SIG-M5 (cell line): ENCODE measurements at places on chromosomes 7 and 10.
A peak's percentile ranks its signal among the peaks of the same experiment; 100 is the strongest.

- DNase-seq = no peak
These were observed 93.5 kb upstream of the MPP7 start for GRCh38 chr10:28396331-28396730.

DNA sequence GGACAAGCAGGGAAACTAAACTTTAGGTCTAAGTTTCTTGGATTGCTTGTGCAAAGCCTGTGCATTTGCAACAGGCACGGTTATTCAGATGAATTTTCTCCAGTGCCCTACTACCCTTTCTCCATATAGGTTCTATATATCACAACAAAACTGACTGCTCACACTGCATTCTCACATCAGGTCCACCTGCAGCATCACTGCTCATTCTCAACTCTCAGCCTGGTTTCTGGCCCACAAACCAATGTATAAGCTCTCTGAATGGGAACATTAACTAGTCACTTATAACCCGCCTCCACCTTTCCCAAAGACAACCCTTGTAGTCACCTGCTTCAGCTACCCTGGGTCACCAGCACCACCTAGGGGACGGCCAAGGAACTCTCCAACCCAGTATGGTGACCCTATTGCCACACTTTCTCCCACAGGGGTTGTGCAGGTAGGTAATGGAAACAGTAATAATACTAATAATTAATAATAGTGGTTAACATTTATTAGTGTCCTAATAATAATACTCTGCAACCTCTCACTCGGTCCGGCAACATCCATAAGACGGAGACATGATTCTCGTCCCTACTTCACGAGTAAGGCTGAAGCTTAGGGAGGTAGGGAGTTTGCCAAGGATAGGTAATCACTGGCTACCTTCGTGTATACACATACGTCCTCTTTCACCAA is 97.3 kb downstream of the CLEC2L start:
- DNase-seq = no peak

- no peak for DNase-seq
These were observed 27.6 kb downstream of the SLC35G1 start for GRCh38 chr10:93921338-93921737.

GRCh38 chr7:45407730-45408408 is 166.3 kb upstream of the ADCY1 start:
- DNase-seq = no peak

GRCh38 chr7:45701701-45702510 is 127.7 kb downstream of the ADCY1 start:
- DNase-seq = no peak

DNA sequence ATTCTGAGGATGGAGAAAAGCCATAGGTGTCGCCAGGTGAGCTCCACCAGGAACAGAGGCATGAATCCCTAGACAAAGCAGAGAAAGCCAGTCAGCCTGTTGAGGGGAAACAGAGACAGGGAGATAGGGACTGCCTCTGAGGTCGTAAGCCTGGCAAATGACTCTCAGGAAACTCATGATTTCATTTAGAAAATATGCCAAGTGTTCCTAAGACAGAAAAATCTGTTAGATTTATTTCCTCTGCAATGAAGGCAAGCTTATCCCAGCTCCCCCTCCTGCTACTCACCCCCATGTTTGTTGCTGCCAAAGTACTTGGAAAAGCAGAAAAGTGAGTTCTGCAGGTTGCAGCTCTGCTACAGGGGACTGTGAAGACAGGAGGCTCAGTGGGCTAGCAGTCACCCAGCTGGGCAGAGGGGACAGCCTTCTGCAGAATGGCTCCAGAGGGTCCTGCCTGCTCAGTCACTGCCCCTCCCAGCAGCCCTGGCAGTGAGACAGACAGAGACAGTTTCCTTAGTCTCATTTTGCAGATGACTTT is 184.3 kb downstream of the ADRA2A start:
- DNase-seq = no peak

- no peak for DNase-seq
These were observed 116.4 kb upstream of the SEM1 start for GRCh38 chr7:96826089-96826488.

DNA sequence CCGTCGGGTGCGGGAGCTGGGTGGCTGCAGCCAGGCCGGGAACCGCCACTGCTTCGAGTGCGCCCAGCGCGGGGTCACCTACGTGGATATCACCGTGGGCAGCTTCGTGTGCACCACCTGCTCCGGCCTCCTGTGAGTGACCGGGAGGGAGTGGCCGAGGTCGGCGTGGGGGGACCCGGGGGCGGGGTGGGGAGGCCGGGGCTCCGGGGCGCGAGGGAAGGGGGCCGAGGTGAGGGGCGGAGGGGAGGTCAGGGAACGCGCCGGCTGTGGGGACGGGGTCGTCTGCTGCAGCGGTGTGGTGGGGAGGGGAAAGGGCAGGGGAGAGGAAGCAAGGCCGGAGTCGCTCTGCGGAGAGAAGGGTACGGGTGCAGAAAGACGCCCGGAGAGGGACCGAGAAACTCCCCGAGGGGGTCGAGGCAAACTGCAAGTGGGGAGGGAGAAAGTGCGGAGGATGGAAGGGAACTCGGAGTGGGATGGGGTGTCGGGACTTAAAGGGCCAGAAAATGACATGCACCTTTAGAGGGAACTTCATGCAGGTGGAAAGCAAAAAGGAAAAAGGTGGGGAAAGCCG is 518 bp downstream of the AGFG2 start:
- DNase-seq = no peak

GRCh38 chr10:55474258-55474657 is 673.2 kb upstream of the PCDH15 start:
- DNase-seq = no peak

DNA sequence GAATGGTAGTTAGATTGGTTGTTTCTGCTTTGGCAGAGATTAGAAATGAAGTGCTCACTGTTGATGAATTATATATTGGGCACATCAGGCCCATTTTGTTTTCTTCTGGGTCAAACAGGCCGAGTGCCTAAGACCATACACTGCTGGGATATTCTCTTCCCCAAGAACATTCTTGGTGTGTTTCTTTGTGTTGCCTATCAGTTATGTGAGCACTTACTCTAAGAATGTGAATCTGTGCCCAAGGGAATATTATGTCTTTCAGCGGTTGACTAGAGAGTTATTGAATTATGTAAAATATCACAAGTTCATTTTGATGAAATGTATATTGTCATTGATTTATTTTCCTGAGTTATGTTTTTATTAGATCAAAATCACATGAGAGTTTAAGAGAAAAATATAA is 255.5 kb upstream of the SMIM30 start:
- DNase-seq = no peak

- DNase-seq = no peak
These were observed 13.1 kb downstream of the PHKG1 start for GRCh38 chr7:56079450-56080185.

GRCh38 chr7:134827436-134827835 is 48.0 kb downstream of the CALD1 start:
- DNase-seq = no peak

DNA sequence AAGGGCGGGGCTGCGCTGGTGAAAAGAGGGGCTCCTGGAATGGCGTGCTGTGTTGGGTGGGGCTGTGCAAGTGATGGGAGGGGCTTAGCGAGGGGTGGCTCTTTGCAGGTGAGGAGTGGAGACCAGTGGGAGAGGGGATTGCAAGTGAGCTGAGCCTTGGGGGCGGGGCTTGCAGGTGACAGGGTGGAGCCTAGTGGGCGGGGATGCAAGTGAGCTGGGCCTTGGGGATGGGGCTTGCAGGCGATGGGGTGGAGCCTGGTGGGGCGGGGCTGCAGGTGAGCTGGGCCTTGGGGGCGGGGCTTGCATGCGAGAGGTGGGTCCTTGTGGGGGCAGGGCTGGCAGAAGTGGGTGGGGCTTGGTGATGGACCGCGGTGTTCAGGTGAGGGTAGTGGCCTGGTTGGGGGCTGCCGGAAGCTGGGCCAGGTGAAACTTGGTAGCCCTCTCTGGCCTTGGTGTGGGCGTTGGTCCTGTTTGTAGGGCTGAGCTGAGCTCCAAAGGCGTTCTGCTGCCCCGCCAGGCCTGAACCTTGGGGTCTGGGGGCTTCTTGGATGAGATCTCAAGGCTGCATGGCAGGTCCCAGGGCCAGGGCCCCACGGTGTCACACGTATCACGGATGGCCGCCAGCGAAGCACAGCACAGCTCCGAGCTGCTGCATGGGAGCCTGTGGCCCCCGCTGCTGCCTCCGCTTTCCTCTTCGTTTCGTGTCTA is 743 bp upstream of the PITRM1 start:
- no peak for DNase-seq

DNA sequence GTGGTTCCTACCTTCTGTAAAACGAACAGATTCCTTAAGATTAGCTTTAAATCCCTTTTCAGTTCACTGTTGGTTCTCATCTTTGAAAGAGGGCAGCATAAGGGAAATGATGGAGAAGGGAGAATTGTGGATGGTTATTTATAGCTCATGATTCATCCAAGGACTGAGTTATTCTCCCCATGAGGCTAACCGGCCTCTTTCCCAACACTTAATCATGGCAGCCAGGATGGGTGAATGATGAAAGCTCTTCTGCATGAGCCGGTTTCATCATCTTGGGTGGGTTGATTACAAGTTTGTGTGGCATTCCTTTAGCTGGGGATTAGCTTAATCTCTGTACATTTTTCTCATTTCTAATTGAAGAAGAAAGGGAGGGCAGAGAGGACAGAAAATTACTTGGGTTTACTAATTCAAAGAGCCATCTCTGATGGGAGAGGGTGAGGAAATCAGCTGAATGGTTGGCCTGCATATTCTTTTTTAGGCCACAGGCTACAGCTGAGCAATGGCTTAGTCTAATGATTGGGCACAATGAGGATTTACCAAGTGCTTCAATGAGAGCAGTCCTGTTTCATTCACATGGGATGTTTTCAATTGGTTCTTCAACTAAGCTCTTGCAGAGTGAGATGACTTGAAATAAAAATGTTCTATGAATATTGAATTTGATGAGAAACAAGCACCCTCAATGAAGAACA is 250.0 kb downstream of the BMPER start:
- DNase-seq = peak; percentile 82

- DNase-seq = no peak
These were observed 33.1 kb upstream of the GALNT11 start for GRCh38 chr7:151992375-151992774.

GRCh38 chr7:80499350-80499953 is 12.4 kb downstream of the GNAT3 start:
- no peak for DNase-seq

DNA sequence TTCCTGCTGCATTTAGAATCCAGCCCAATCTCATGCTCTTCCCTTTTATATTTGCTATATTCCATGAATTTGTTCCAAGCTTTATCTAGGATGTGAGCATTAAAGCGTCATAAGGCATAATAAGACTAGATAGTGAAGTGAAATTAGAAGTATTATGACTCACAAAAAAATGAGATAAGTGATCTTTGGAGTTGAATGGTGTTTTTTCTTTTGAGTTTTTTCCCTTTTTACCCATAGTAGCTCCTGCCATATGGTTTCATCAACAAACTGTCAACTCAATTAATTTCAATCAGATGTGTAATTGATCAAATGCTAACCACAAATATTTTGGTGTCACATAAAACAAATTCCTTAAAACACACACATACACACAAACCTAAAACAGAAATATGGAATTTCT is 17.0 kb downstream of the KLHDC10 start:
- no peak for DNase-seq

GRCh38 chr10:69831231-69831855 is 29.6 kb downstream of the COL13A1 start:
- no peak for DNase-seq

GRCh38 chr10:111493024-111493625 is 416.3 kb downstream of the ADRA2A start:
- DNase-seq = no peak

DNA sequence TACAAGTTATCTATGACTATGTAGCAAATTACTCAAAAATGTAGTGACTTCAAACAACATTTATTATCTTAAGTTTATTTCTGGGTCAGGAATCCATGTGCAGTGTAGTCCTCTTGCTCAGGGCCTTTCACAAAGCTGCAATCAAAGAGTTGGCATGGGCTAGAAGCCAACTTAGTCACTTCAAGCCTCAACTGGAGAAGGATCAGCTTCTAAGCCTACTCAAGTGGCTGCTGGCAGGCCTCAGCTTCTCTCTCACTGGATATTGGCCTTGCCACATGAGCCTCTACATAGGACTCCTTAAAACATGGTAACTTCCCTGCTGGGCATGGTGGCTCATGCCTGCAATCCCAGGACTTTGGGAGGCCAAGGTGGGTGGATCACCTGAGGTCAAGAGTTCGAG is 5.0 kb upstream of the NFE2L3 start:
- DNase-seq = no peak

GRCh38 chr7:2269991-2270460 is 28.0 kb downstream of the NUDT1 start:
- no peak for DNase-seq

GRCh38 chr10:72694476-72695369 is 2.8 kb downstream of the MCU start:
- DNase-seq = peak; percentile 76

GRCh38 chr7:47949703-47950102 is 1.4 kb upstream of the PKD1L1 start:
- no peak for DNase-seq

GRCh38 chr10:70063418-70064098 is 10.9 kb downstream of the MACROH2A2 start:
- no peak for DNase-seq

GRCh38 chr7:45026984-45027773 is 27.2 kb downstream of the CCM2 start:
- peak; percentile 75 for DNase-seq

DNA sequence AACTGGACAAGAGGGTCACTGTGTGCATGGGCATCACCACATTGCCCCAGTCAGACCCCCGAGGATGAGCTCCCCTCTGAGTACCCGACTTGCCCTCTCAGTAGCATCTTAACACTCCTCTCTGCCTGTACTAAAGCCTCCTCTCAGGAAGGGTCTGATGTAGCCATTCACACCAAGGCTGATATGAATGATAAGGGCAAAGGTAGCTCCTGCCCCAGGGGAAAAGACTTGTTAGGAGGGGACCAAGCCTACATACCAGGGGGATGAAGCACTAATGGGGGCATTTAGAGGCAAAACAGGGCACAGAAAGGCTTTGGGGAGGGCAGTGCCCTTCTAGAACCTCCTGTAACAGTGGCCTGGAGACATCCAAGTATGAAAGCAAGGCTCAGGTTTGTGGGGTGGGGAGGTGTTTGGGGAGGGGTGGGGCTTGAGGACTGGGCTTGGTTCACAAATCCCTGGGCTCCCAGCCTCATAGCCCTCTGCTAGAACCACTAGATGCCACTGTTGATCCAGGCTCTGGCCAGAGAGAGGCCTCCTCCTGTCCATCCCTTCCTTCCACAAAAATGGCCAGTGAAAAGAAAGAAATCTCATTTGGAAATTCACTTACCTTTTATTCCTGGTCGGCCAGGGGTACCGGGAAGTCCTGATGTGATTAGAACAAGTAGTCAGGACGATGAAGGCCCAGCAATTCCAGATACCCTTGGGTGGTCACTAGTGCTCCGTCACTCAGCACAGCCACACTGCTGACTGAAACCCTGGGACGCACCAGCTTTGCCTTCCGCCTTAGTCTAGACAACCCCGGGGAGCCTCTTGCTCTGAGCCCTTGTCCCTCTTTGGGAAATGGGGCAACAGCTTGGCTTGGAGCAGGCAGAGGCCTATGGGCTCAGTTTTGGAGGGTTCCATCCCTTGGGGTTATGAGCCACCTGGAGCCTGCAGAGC is 40.3 kb downstream of the COL17A1 start:
- no peak for DNase-seq

- no peak for DNase-seq
These were observed 40.2 kb upstream of the SVOPL start for GRCh38 chr7:138741453-138741735.

- no peak for DNase-seq
These were observed 74.1 kb upstream of the ANK3 start for GRCh38 chr10:60463746-60464145.

GRCh38 chr7:114084472-114085312 is 165.9 kb upstream of the PPP1R3A start:
- DNase-seq = no peak

GRCh38 chr7:118472581-118472980 is 248.1 kb downstream of the ANKRD7 start:
- no peak for DNase-seq
